NCI-H187 (cell line): ENCODE measurements at places on chromosomes 5 and 9.

- DNase-seq, result no peak
Observed at GRCh38 chr9:9410736-9411135, 1202.1 kb downstream of the PTPRD start.

- DNase-seq, result no peak
Observed at GRCh38 chr9:123860603-123861002, 69.3 kb downstream of the DENND1A start.

DNA sequence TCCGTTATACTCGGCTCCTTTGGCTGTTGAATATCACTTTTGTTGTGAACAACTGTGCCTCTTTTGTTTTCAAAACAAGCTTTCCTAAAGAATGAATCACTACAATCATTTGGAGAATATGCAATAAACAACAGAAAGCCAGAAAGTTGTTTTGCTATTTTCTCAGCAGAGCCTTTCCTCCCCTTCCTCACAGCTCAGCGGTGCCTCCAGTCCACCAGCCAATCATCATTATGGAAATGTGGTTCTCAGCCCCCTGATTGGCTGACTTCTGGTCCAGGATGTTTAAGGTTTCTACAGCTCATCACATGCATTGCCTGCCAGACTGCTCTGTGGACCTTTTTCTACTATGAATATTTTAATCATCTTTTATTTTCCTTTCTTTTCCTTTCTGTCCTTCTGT is 9.1 kb upstream of the ZNF608 start:
- no peak for DNase-seq

GRCh38 chr5:173323106-173323798 is 5.0 kb downstream of the STC2 start:
- DNase-seq, result no peak

GRCh38 chr9:109813303-109813702 is 33.3 kb downstream of the PALM2AKAP2 start:
- no peak for DNase-seq

- DNase-seq, result no peak
Observed at GRCh38 chr5:18720002-18720401, 1085.7 kb downstream of the TAF11L14 start.

GRCh38 chr9:114339130-114339908 is 9.7 kb downstream of the ORM2 start:
- no peak for DNase-seq

- DNase-seq, result no peak
Observed at GRCh38 chr5:33105521-33105941, 335.2 kb upstream of the TARS1 start.

DNA sequence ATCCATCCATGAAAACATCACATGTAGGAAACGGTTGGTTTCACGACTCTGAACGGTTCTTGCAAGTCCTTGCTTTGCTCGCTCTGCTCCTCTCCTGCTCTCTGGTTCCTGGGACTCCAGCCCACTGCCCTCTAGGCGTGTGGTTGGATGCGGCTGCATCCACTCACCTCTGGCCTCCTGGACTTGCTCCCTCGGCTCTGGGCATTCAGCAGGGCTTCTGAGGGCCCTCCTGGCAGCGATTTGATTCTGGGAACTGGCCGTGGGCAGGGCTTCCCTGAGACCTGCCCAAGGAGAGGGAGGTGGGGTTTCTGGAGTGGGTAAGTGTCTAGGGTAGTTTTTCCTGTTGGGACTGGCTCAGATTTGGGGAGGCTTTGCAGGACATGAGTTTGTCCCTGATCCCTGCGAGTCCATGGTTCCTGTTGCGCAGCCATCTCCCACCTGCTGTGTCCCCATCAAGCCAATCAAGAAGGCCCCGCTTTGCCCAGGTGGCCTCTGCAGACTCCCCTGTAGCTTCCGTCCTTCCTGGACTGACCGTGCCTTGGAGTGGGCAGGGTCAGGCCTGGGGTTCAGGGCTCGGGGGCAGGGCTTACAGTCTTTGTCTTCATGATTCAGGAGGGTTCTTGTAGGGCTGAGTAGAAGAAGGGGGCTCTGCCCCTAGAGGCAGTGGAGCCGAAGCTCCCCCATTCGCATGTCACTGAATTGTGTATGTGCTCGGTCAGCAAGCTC is 192.3 kb downstream of the CACNA1B start:
- no peak for DNase-seq

DNA sequence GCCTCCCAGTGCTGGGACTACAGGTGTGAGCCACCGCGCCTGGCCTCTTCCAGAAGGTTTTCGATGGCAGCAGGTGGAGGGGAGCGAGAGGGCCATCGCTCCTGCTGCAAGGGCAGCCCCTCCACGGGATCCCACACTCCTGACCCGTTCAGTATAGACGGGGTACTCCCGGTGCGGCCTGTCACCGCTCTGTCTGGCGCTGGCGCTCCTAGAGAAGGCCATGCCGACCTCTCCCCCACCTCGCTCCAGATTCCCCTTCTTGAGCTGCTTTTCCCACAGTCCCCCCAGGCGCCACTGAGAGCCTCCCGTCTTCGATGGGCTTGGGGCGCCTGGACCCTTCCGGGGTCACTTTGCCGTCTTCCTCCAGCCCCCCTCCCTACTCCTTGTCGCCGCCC is 4.3 kb upstream of the SQSTM1 start:
- no peak for DNase-seq

DNA sequence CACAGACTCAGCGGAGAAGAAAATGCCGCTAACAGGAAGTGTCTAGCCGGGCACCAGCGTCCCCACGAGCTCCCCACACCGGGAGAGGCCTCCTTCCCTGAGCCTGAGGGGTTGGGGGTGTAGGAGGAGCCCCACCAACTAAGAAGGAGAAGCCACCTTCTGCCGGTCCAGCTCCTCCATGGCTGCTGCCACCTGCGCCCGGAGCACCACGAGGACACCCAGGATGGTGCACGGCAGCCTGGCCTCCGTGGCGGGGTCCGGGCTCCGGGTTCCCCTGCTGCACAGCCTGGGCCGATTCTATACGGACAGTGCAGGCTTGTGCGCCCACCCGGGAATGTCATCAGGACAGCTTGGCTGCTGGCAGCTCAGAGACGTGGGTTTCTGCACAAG is 297 bp downstream of the LCN8 start:
- no peak for DNase-seq

GRCh38 chr5:56737002-56737621 is 78.2 kb upstream of the MAP3K1 start:
- no peak for DNase-seq

DNA sequence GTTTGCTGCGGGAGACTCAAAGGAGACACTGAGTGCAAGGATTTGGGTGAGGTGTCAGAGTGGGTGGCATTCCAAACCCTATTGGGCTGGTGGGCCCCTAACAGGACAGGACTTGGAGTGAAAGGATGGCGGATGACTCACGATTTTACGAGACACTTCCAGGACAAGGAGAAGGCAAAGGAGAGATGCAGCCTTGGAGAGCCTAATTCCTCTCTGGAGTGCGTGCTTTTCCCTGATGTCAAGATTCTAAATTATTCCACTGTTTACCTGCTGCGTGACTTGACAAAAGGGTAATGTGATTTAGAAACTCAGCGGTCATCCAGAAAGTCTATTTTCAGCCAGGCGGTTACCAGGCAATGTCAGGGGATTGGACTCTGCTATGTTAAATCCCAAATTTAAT is 41.6 kb upstream of the CD180 start:
- DNase-seq, result no peak

DNA sequence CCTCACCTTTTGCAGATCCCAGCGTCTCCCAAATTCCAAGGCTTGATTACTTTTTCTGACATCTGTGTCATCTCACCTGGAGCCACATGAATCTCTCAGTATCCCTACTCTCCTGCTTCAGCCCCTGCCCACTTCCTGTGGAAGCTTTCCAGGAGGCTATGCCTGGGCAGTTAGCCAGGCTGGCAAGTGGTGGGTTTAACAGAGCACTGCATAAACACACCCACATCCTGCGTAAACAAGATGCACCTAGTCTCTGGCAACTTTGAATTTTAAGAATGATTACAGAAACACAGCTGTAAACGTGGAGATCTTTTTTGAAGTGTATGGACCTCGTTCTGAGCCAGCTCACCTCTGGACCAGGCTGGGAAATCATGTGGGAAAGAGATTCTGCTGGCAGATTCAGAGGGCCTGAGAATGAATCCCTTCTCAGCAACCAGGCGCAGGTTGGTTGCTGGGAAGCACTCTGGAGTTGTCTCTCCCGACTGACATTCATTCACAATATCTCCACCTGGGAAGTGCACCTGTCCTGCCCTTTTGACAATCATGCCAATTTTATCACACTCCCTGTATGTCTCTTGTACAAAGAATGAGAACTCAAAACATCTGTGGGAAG is 55.7 kb upstream of the FANCC start:
- DNase-seq, result no peak

GRCh38 chr5:110104726-110105669 is 415.3 kb downstream of the MAN2A1 start:
- DNase-seq, result no peak

DNA sequence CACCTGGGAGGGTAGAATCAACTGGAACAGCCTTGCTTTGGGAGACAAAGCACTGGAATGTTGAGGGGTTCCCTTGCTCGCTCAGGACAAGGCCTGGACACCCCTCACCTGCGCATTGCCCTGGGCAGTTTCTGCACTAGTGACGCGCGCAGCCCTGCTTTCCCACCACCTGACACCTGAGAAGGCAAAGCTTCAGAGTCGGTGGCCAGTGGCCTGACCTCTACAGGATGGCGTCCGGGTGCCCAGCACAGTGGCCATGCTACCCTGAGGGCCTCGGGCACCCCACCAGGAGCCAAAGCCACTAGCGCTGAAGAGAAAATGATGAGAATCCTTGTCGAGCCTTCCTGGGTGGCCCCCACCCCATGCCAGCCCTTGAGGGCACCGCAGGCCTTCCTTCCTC is 161.3 kb downstream of the OLFM1 start:
- no peak for DNase-seq

GRCh38 chr9:81473708-81474107 is 215.6 kb downstream of the TLE1 start:
- no peak for DNase-seq

GRCh38 chr5:16411741-16412455 is 53.7 kb downstream of the ZNF622 start:
- DNase-seq, result no peak

- no peak for DNase-seq
Observed at GRCh38 chr9:135979547-135980166, 18.5 kb upstream of the UBAC1 start.

DNA sequence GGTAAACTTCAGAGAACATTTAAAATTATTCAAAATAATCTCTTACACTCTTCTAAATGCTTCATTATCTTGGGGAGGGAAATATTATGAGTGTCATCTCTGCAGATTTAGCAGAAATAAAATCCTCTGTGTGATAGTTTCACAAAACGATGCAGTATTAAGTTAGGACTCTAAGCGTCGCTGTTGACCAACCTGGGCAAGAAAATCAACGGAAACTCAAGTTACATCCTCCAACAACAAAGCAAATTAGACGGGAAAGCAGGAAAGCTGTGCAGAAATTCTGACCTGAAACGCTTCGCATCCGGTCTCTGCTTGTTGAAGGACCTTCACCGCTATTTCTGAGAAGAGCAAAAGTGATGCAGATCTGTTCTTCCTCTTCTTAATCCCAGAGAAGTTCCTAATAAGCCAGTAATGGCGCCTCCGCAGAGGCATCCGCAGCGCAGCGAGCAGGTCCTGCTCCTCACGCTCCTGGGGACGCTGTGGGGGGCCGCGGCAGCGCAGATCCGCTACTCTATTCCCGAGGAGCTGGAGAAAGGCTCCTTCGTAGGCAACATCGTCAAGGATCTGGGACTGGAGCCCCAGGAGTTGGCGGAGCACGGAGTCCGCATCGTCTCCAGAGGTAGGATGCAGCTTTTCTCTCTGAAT is at the start of gene PCDHGA6:
PCDHGA6 (plus strand) TSS at position 219 of the 645 bp plus-strand sequence; CDS start at position 412, 193 bp downstream.
- DNase-seq, result no peak

DNA sequence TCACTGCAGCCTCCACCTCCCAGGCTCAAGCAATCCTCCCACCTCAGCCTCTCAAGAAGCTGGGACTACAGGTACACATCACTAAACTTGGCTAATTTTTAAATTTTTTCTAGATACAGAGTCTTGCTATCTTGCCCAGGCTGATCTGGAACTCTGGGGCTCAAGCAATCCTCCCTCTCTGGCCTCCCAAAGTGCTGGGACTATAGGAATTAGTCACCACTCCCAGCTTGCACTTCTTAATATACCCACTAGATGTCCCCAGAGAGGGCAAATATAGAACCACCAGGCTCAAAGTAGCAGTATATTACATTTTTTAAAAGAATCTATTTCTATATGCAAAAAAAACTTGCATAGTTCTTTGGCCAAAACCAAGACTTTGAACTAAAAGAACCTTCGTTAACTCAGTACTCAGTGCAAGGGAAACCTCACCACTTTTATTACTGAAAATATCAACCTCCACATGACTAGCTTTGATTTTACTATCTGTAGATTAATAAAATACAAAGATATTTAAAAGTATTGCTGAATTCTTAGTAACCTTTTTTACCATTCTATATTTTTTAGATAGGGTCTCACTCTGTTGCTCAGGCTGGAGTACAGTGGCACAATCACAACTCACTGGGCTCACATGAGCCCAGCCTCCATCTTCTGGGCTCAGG is 25.8 kb upstream of the HSD17B3 start:
- no peak for DNase-seq

DNA sequence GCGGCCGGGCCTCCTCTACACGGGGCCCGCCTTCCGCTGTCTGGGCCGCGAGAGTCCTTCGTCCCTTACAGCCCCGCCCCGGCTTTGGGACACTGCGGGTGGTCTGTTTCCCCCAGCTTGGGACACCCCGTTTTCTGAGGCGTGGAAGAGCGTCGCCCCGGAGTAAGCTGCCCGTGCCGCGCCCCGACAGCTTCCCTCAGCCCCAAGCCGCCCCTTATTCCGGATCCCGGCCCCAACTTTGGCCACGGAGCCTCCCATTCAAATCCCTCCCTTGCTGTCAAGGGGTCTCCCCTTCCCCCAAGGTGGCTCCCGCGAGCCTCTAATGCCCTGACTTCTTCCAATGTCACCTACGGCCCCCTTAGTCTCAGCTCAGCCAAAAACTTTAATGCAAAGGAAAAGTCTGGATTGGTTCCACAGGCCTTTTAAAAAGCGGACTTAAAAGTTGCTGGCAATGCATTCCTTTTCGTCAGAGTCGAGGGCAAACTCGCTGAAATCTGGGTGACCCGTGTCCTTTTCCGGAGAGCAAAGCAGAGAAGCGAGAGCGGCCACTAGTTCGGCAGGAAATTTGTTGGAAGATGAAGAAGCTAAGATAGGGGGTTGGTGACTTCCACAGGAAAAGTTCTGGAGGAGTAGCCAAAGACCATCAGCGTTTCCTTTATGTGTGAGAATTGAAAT is 19.8 kb downstream of the EXOSC2 start:
- no peak for DNase-seq
